ENCODE measurements at places on chromosomes 5 and 9. TPM values are rescaled to one million over a fixed set of nuclear protein-coding genes. Genes with fewer than 3 reads are reported as not detected.

Gene ANKDD1B
- 0.88 TPM for total RNA-seq

Gene ADAMTSL1
- 50.4 TPM for total RNA-seq

Gene INSL4
- not detected for total RNA-seq

Gene BNC2
- 69.0 TPM for total RNA-seq

Gene SVEP1
- total RNA-seq = 120 TPM

Data from aorta (tissue), 5 donors.